Esophagus squamous epithelium (tissue), 5 donors: ENCODE measurements at places on chromosomes 5 and 9. TPM values are rescaled to one million over a fixed set of nuclear protein-coding genes. Genes with fewer than 3 reads are reported as not detected.

SLCO6A1 gene
- not detected for total RNA-seq

TERT gene
- total RNA-seq = 0.19 TPM

SH3GL2 gene
- not detected for total RNA-seq

SLC9A3 gene
- total RNA-seq = 3.5 TPM

PCA3 gene
- not detected for total RNA-seq

LRRC19 gene
- total RNA-seq = not detected

AIF1L gene
- 71.6 TPM for total RNA-seq
